ENCODE measurements at places on chromosomes 5 and 9.
A peak's percentile ranks its signal among the peaks of the same experiment; 100 is the strongest.

- DNase-seq: no peak
These were observed 20.0 kb downstream of the APC start for GRCh38 chr5:112757468-112758208.

DNA sequence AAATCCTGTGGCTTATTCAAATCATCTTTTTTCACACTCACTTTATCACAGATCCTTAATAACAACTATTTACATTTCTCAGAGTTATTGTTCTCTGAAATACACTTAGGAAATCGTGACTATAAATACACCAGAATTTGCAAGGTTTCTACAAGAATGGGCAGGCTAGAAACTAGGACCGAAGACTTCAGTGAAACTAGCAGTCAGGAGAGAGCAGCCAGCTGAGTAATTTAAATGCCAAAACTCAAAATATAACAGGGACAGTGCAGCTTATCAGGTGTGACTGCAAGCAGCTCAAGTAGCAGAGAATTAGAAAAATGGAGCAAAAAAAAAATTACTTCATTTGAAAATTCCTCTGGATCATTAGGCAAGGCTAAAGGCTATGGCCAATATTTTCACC lies 719.3 kb upstream of the ZNF608 start:
- no peak for DNase-seq

DNA sequence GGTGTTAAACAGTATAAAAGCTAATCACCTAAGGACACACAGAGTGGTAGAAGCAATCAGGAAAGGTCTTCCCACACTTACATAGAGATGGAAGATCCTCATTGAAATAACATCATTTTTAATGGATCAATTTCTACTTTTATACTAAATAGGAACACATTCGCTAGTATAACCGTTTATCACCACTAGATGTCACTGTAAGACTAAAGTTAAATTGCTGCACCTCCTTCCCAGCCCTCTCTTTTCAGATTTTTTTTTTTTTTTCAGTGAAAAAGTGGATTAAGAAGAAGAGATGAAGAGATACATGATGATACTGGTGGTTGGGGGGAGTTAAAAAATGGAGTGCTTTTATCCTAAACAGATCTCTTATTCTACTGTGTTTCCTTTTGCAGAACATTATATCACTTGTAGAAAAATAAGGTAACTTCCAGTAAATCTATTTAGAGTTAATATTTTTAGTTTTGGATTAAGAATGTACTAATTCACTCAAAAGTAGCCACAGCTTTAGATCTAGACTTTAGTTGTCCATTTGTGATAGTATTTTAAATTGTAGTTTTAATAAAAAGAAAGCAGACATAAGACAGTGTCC lies 116.9 kb upstream of the ARRDC3 start:
- DNase-seq: no peak

DNA sequence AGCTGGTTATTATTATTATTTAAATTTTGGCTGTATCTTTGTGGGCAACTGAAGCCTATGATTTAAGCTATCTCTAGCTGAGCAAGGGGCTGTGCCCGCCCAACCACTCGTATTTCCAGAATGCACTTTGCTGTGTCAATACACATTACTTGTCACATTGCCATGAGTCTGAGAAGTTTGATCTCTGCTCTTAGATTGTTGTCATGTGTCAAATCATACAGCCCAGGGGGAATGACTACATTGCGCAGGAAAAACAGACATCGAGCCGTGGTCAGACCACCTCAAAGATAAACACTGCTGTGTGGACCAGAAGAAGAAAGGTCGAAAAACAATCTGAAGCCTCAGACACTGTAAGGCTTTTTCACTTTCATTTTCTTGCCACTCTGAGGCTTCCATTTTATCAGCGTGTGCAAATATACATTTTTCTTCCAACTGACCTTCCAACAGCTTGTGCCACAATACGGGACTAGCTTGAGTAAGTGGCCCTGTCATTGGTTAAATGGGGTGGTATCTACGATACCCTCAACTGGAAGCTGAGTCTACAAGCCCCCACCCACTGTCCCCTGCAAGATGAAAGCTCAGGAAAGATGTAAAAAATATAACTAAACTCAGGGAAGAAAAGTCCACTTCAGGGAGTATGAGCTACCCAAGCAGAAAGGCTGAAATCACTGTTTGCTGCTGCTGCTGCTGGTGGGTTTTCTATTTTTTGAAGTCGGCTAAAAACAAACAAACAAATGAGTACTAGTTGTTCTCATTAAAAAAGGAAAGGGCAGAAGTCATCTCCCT lies 603.0 kb downstream of the BNC2 start:
- DNase-seq: no peak

GRCh38 chr5:134436523-134437339 lies 25.1 kb upstream of the CDKN2AIPNL start:
- DNase-seq: peak; percentile 8

- DNase-seq: no peak
These were observed 415.2 kb upstream of the TRPC7 start for GRCh38 chr5:136780518-136780917.

GRCh38 chr9:136949817-136950655 lies 2.0 kb upstream of the LCN12 start:
- peak; percentile 93 for DNase-seq

GRCh38 chr5:150329881-150330876 lies 27.3 kb upstream of the TCOF1 start:
- no peak for DNase-seq

DNA sequence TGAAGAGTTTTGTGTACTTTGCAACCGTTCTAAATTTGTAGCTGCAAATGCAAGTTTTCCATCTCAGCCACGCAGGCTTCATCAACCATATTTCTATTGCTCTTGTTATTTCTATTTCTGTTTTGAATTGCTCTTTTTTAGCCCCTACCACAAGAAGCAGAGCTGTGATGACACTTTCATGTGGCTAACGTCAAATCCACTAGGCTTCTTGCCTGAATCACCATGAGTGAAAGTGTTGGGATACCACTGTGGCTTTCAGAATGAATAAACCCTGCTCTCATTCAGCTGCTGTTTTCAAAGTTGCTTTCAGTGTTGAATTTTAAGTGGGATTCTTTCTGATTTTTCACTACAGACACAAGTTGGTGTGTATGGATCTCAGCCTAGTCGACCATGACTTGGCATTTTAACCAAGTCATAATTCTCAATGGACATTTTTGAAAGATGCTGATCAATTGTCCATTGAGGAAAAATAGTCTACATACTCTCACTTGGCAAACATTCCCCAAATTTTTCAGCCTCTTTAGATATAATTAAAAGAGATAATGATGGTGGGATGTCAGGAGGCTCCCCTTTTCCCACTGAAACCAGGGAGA lies 41.0 kb upstream of the MTAP start:
- no peak for DNase-seq

DNA sequence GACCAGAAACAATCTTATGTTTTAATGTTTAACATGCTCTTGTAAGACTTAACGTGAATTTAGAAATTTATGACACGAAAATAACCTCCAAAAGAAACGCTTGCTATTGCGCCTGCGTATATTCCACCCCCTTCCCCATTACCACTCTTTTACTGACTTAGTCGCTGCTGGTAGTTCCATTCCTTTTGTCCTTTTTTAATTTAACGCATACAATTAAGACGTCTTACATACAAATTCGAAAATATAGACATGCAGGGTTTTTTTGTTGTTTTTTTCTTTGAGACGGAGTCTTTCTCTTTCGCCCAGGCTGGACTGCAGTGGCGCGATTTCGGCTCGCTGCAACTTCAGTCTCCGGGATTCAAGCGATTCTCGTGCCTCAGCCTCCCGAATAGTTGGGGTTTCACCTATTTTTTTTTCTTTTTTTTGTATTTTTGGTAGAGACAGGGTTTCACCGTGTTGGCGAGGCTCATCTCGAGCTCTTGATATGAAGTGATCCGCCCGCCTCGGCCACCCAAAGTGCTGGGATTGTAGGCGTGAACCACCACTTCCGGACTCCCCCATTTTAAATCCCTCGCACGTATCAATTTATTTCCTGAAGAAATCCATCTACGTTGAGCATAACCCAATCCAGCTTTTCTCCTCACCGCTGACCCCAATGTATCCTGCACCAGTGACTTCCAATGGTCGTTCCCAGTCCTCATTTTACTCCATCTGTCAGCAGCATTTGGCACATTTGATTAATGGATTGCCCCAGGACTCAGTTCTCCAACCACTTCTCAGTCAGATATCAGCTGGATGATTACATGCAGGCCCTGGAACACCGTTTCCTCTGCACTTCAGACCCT lies 684 bp upstream of the MED7 start:
- DNase-seq: no peak

GRCh38 chr5:142660731-142661130 lies 25.2 kb downstream of the FGF1 start:
- DNase-seq: no peak

- DNase-seq: no peak
These were observed 188.3 kb upstream of the MEF2C start for GRCh38 chr5:89071101-89071940.

DNA sequence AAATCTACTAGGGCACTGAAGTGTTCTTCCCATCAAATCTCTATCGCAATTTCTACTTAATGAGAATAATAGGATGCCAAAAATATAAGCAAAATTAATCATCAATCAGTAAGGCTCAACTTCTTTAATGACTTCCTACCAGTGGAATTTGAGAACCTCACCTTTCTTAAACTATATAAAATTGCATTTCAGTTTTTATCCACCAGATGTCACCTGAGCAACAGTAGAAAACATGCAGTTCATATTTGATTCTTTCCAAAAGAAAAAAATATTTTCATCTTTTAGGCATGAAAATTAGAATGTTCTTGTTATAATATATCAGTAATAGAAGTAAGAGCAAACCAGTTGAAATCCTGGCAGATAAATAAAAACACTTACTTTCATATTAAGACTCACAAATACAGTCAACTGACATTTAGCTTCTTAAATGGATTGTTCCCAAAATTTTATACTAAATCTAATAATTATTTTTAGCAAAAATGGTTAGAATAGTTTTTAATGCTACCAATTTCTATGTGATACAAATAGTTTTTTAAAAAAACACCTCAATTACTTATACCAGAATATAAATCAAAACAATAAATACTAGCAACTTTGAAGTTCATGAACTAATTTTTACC lies 13.4 kb upstream of the CCDC112 start:
- DNase-seq: no peak

DNA sequence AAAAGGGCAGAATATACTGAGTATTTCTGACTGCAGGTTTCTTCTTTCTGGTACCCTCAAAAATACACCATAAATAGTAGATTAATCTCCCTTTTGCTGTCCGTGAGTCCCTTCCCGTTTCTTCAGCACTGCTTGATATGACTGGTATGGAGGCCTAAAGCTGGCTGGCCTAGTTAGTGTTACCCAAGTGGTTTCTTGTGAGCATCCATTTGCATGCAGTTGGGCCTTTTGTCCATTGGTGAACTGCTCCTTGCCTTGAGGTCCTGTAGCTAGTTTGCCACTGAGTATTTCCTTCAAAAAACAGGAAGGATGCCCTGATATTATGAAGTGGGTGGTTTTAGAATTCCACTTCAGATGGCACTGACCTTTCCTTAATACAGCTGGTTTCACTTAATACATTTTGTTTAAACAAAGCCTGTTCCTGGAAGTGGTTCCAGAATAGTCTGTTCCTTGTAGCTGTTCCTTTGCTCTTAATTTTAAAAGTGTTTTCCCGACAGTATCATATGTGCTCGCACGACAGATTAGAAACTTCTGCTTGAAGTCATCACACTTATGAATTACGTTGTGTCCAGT lies 40.0 kb upstream of the ABL1 start:
- no peak for DNase-seq

- DNase-seq: no peak
These were observed 97.4 kb downstream of the TARS1 start for GRCh38 chr5:33538201-33538600.

GRCh38 chr9:38026840-38027527 lies 42.0 kb downstream of the SHB start:
- DNase-seq: no peak

- no peak for DNase-seq
These were observed 7.6 kb downstream of the ERAP2 start for GRCh38 chr5:96883871-96884270.

DNA sequence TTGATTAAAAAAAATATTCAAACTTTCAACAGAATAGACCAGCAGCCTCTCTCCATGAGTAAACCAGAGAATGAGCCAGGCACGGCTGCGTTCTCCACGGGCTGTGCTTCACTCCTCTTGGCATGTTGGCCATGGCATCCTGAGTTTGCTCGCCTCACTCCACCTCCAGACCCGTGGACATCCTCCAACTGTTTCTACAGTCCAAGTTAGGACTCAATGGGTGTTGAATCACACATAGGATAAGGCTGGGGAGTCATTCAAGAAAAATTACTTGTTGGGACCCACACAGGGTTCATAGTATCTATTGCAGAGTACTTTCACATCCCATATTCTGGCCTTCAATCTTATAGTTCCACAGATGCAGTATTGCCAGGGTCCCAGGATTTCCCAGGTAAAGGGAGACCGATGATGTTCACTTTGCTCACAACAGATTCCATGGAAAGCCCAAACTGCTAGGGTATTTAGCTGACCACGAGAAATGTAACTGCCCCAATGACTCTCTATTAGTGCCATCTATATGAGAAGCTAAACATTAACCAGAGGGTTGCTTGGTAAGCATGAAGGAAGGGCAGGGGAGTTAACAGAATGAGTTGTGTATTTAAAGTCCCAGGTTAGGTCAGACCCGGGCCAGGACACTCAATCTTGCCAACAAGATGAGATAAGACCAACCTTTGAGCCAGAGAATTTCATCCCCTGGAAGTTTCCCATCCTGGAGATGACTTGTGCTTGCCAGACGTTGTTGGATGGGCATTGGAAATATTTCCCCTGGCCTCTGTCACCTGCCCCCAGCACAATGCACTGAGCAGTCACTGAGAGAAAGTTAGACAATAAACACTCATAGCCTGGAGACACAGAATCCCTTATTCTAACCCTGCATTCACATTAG lies 19.7 kb upstream of the GDA start:
- no peak for DNase-seq

DNA sequence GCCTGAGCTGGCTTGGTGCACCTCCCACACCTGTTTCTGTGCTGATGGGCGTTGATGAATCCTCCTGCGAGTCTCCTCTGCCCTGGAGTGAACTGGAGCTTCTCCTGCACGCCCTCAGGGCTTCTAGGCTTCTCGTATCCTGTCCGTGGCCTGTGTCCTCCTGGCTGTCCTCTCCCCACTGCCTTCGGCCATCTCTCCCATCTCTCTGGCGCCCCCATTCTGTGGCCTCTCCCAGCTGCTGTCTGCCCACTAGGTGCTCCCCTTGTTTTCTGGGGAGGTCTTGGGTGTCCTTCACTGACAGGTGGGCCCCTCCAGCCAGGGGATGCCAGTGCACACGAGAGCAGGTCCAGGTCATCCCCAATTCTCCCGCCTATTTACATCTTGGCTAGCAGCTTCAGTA lies 28.8 kb downstream of the AHRR start:
- no peak for DNase-seq

DNA sequence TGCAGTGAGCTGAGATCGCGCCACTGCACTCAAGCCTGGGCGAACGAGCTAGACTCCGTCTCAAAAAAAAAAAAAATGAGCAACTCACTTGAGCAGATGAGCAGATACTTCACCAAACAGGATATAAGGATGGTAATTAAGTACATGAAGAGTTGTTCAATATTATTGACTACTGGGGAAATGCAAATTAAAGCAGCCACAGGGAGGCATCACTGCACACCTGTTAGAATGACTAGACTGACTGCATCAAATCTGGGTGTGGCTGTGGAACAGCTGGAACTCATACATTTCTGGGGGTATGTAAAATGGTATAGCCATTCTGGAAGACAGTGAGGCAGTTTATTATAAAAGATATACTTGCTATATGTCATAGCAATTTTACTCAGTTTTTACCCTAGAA lies 93.0 kb downstream of the WNK2 start:
- no peak for DNase-seq

- no peak for DNase-seq
These were observed 27.2 kb downstream of the PCDHGC5 start for GRCh38 chr5:141515946-141516671.

Data from stimulated activated CD8-positive, alpha-beta memory T cell treated with anti-CD3 and anti-CD28 coated beads, Interleukin-15, amount 100 ng/mL, for 4 hours (primary cell).